ENCODE measurements at places on chromosomes 4 and X. TPM values are rescaled to one million over a fixed set of nuclear protein-coding genes. Genes with fewer than 3 reads are reported as not detected.

CCSER1 gene
- 4.4 TPM for total RNA-seq

STBD1 gene
- total RNA-seq = 6.1 TPM

CCNQ gene
- 40.9 TPM for total RNA-seq

F11 gene
- total RNA-seq = not detected

RGN gene
- total RNA-seq = 0.27 TPM

MAGEE2 gene
- total RNA-seq = not detected

MAGIX gene
- total RNA-seq = 1.0 TPM

MGARP gene
- 32.9 TPM for total RNA-seq

EPGN gene
- total RNA-seq = 0.09 TPM

CYBB gene
- total RNA-seq = not detected

BEX5 gene
- 3.9 TPM for total RNA-seq

GRID2 gene
- total RNA-seq = not detected

KIAA1210 gene
- not detected for total RNA-seq

KLHL2 gene
- 29.4 TPM for total RNA-seq

FAM149A gene
- 0.47 TPM for total RNA-seq

MEPE gene
- not detected for total RNA-seq

OCIAD2 gene
- total RNA-seq = 426 TPM

MBNL3 gene
- 0.99 TPM for total RNA-seq

COL4A6 gene
- total RNA-seq = 3.5 TPM

ZNF630 gene
- 0.54 TPM for total RNA-seq

PCYT1B gene
- under 0.01 TPM for total RNA-seq

TLR8 gene
- total RNA-seq = not detected

DNASE1L1 gene
- total RNA-seq = 122 TPM

NPY1R gene
- total RNA-seq = 0.09 TPM

RAB41 gene
- total RNA-seq = not detected

ADAM29 gene
- not detected for total RNA-seq

RAB33A gene
- total RNA-seq = 1.2 TPM

SPACA5B gene
- not detected for total RNA-seq

CLDN34 gene
- total RNA-seq = 0.09 TPM

ODAM gene
- total RNA-seq = not detected

CSTF2 gene
- total RNA-seq = 20.0 TPM

NHSL2 gene
- total RNA-seq = 21.1 TPM

TBC1D8B gene
- total RNA-seq = 3.3 TPM

STK32B gene
- total RNA-seq = 9.8 TPM

SPOCK3 gene
- total RNA-seq = 0.09 TPM

PPEF2 gene
- total RNA-seq = not detected

RPS6KA3 gene
- 96.4 TPM for total RNA-seq

MAD2L1 gene
- total RNA-seq = 11.5 TPM

FRG1 gene
- total RNA-seq = 25.9 TPM

CT45A2 gene
- total RNA-seq = not detected

IL13RA2 gene
- total RNA-seq = 0.09 TPM

STS gene
- total RNA-seq = 2.2 TPM

C4orf33 gene
- total RNA-seq = 3.4 TPM

MAGEC2 gene
- not detected for total RNA-seq

GPR173 gene
- total RNA-seq = 4.0 TPM

CABS1 gene
- total RNA-seq = not detected

GAGE13 gene
- not detected for total RNA-seq

FRG2 gene
- not detected for total RNA-seq

GRIA2 gene
- under 0.01 TPM for total RNA-seq

MAPK10 gene
- total RNA-seq = not detected

CXCL13 gene
- not detected for total RNA-seq

CHST7 gene
- 25.2 TPM for total RNA-seq

DTHD1 gene
- not detected for total RNA-seq

TBC1D9 gene
- 58.6 TPM for total RNA-seq

HNRNPH2 gene
- 85.3 TPM for total RNA-seq

ITGB1BP2 gene
- 2.1 TPM for total RNA-seq

TENM3 gene
- total RNA-seq = 22.7 TPM

SAGE1 gene
- total RNA-seq = not detected

INTU gene
- 2.5 TPM for total RNA-seq

Data from endothelial cell of coronary artery (primary cell).